ENCODE measurements at places on chromosomes 1 and 21. TPM values are rescaled to one million over a fixed set of nuclear protein-coding genes. Genes with fewer than 3 reads are reported as not detected.

The FCGR1A gene
- 19.5 TPM for polyA plus RNA-seq

The RHBDL2 gene
- polyA plus RNA-seq: 0.34 TPM

The C1orf87 gene
- 0.45 TPM for polyA plus RNA-seq

The DNAJB4 gene
- 17.0 TPM for polyA plus RNA-seq

The GBP7 gene
- polyA plus RNA-seq: not detected

- no peaks in the 10 kb centered on the region for H3K36me3 ChIP-seq
- no peaks in the 10 kb centered on the region for H3K27me3 ChIP-seq
- H3K27ac ChIP-seq: no peak overlapping the region
- H3K4me3 ChIP-seq: peak overlapping the region; percentile 4
These were observed 200.4 kb downstream of the HMCN1 start for GRCh38 chr1:185934476-185935189.

DNA sequence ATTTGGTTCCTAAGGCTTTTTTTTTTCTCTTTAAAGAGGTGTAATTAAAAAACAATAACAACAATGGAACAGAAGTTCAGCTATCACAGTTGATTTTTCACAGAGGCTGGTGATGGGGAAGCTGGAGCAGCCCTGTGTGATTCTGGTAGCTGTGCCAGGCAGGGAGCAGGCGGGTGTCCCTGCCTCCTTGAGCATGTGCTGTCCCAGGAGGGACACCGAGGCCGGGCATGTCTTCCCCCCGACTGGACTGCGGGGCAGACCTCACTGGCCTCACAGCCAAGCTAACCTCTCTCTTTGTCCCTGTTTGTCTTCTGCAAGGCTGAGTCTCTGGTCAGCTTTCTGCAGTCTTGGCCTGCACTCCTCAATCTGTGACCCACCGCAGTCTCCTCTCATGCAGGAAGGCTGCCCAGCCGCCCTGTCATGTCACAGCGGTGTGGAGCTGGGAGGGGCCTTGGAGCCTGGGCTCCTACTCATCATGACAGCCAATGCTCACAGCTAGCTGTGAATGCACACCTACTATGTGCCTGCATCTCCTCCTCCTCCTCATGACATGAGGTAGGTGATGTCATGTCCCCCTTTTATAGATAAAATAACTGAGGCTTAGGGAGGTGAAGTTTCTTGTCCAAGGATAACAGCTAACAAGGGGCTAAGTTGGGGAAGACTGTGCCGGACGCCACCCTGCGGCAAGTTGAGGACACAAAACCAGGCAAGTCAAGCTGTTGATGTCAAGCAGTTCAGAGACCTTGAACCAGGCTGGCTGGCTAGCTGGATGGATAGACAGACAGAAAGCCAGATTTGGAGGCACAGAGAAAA, 10.3 kb upstream of the ACTL8 start:
- H3K27me3 ChIP-seq: no peaks in the 10 kb centered on the region
- H3K27ac ChIP-seq: no peak overlapping the region
- no peaks in the 10 kb centered on the region for H3K36me3 ChIP-seq

DNA sequence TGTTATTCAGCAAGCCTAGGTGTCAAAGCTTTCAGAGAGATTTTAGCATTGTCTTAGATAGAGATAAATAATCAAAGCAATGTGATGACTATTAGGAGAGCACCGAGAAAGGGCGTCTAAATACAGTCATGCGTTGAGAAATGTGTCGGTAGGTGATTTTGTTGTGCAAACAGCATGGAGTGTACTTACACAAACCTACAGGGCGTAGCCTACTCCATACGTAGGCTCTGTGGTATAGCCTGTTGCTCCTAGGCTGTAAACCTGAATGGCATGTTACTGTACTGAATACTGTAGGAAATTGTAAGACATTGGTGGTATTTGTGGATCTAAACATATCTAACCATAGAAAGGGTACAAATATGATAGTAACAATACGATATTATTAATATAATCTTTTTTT, 31.8 kb downstream of the KIF1B start:
- H3K4me3 ChIP-seq: no peak overlapping the region
- no peak overlapping the region for H3K27ac ChIP-seq
- no peaks in the 10 kb centered on the region for H3K27me3 ChIP-seq
- peaks cover 9% of the 10 kb centered on the region for H3K4me1 ChIP-seq
- H3K36me3 ChIP-seq: no peaks in the 10 kb centered on the region

- no peaks in the 10 kb centered on the region for H3K4me1 ChIP-seq
- no peaks in the 10 kb centered on the region for H3K27me3 ChIP-seq
- no peak overlapping the region for H3K27ac ChIP-seq
These were observed 71.1 kb upstream of the MROH9 start for GRCh38 chr1:170864238-170864637.

GRCh38 chr21:26195708-26196107, 25.1 kb upstream of the APP start:
- no peak overlapping the region for H3K4me3 ChIP-seq
- H3K27ac ChIP-seq: no peak overlapping the region
- no peaks in the 10 kb centered on the region for H3K36me3 ChIP-seq
- no peaks in the 10 kb centered on the region for H3K27me3 ChIP-seq
- no peak for DNase-seq
- no peaks in the 10 kb centered on the region for H3K4me1 ChIP-seq

- H3K4me1 ChIP-seq: no peaks in the 10 kb centered on the region
- H3K4me3 ChIP-seq: no peak overlapping the region
- no peaks in the 10 kb centered on the region for H3K27me3 ChIP-seq
- no peaks in the 10 kb centered on the region for H3K36me3 ChIP-seq
These were observed 1.8 kb upstream of the LIN9 start for GRCh38 chr1:226310637-226311195.

GRCh38 chr21:34593423-34593822, 21.5 kb downstream of the RCAN1 start:
- peaks cover 36% of the 10 kb centered on the region for H3K4me1 ChIP-seq
- no peaks in the 10 kb centered on the region for H3K27me3 ChIP-seq
- H3K4me3 ChIP-seq: no peak overlapping the region
- H3K36me3 ChIP-seq: no peaks in the 10 kb centered on the region
- no peak for DNase-seq

DNA sequence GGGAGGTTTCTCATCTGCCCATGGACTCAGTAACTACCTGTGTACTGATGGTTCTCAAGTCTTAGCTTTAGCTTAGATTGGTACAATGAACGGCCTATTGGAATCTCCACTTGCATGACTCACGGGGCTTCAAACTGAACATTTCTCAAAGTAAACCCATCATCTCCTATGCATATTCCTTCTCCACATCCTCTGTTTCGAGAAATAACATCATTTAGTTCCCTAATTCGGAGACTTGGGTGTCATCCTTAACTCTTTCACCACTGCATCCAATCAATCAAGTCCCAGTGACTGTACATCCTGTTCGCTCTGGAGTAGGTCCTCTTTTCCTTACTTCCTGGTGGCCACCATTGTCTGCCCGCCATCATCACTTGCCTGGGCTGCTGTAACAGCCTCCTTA, 55.8 kb downstream of the LGR6 start:
- no peak for DNase-seq
- H3K36me3 ChIP-seq: no peaks in the 10 kb centered on the region
- no peak overlapping the region for H3K4me3 ChIP-seq
- H3K27ac ChIP-seq: no peak overlapping the region
- no peaks in the 10 kb centered on the region for H3K27me3 ChIP-seq

DNA sequence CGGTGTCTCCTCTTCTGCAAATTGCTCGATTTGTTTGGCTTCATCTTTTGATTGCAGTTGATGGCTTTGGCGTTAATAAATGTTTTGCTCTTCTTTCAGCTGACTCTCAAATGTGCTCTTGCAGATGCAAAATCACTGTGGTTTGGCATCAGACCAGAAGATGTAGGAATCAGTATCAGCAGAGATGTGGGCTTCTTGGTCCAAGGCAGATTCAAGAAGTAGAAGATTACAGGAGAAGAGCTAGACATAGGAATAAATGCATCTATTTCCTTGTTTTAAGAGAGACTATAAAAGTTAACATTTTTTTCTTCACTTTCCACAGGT, 59.8 kb upstream of the BACH1 start:
- no peaks in the 10 kb centered on the region for H3K4me1 ChIP-seq
- no peak for DNase-seq
- no peak overlapping the region for H3K27ac ChIP-seq
- no peak overlapping the region for H3K4me3 ChIP-seq
- H3K36me3 ChIP-seq: no peaks in the 10 kb centered on the region
- no peaks in the 10 kb centered on the region for H3K27me3 ChIP-seq

DNA sequence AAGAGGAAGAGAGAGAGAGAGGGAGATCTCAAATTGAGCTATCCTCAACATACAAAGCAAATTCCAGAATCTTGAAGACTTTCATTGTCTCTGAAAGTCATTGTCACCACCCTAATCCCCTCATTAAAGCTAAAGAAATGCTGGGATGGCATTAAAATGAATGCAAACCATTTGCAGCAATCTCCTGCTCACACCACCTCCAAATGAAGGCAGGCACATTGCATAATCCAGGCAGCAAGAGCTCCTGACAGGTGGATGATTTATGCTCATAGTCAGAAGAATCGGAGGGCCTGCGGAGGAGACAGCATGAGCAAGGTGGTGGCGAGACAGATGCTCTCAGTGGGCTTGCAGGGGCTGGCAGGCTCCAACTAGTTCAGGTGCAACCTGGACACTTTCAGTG, 90.2 kb downstream of the ESRRG start:
- H3K36me3 ChIP-seq: no peaks in the 10 kb centered on the region
- no peaks in the 10 kb centered on the region for H3K27me3 ChIP-seq
- no peak overlapping the region for H3K27ac ChIP-seq
- no peak overlapping the region for H3K4me3 ChIP-seq
- no peaks in the 10 kb centered on the region for H3K4me1 ChIP-seq

DNA sequence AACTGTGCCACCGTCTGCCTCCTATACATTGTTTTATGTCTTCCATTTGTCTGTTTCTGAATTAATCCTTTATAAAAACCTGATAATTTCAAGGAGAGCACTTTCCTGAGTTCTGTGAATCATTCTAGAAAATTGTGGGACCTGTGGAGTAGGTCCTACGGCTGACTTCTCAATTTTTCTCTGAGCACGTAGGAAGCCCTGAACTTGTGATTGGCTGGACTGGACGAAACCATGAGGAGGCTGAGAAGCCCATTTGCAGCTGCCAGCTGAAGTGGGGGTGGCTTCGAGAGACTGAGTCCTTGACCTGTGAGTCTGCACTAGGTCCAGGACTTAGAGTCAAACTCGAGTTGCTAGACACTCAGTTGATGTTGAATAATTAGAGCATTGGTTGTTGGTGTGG, 277.1 kb upstream of the NCAM2 start:
- H3K27ac ChIP-seq: no peak overlapping the region
- H3K36me3 ChIP-seq: no peaks in the 10 kb centered on the region
- H3K4me3 ChIP-seq: no peak overlapping the region
- no peaks in the 10 kb centered on the region for H3K27me3 ChIP-seq
- H3K4me1 ChIP-seq: no peaks in the 10 kb centered on the region
